Caudate nucleus (tissue), 63 donors: ENCODE measurements at places on chromosomes 6 and 20.

DNA sequence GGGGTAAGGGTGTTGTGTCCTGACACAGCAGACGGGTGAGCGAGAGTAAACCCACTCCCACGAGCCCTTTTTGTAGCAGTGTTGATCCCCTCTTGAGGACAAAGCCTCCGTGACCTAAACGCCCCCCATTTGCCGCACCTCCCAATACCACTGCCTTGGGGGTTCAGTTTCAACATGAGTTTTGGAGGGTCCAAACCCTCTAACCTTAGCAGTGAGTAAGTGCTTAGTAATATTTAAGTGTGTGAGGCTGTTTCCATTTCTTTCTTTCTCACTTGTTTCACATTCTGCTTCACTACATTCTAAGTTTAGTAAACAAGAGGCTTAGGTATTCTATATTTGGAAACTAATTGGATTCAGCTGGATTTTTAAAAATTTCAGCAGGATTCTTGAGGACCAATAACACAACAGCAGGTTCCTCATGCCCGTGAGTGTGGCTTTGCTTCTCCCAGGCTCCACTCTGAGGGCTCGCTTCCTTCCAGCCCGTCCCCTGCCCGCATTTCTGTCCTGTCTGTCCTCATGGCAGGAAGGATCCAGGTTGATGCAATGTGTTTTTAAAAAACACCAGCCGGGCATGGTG, 41.2 kb downstream of the SNX9 start:
- DNase-seq = no peak

- DNase-seq = peak; percentile 93
Measured at GRCh38 chr6:134174672-134175531, 122.5 kb upstream of the SLC2A12 start.

DNA sequence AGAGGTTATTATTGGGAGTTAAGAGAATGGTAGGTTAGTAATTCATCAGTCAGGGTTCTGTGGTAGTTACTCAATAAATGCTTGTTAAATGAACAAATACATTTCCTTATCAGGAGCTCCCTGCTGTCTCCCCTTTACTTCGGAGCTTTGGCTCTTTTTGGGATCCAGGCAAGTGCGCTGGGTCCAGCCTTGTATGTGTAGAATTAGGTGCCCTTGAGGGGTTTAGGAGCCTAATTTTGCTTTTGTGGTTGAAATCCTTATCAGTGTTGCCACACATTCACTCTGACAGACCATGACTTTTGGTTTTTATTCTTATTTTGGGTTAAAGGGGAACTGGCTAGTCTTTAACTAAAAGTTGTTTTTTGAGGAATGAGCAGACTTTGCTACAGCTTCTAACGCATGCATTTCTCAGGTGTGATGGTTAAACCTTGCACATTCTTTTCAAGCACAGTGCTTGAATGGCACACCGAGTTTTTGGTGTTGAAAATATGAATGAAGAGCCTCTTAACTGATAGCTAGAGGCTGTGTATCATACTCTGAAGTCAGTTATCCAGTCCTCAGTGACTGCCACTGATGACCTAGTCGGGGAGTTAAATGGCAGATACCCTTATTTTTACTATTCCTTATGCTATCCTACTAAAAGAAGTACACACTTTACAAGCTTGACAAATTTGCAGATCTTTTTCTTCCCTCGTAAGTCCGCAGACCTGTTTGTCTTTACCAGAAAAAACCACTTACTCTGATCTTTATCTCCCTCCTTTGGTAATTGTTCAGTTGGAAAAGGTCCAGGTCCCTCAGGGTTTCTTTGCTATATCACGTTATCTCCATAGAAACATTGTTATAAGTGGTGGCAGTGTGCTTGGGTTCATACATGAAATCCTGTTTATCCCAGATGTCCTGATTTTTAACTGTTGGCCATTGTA, 50.7 kb upstream of the PLCG1 start:
- DNase-seq = no peak

DNA sequence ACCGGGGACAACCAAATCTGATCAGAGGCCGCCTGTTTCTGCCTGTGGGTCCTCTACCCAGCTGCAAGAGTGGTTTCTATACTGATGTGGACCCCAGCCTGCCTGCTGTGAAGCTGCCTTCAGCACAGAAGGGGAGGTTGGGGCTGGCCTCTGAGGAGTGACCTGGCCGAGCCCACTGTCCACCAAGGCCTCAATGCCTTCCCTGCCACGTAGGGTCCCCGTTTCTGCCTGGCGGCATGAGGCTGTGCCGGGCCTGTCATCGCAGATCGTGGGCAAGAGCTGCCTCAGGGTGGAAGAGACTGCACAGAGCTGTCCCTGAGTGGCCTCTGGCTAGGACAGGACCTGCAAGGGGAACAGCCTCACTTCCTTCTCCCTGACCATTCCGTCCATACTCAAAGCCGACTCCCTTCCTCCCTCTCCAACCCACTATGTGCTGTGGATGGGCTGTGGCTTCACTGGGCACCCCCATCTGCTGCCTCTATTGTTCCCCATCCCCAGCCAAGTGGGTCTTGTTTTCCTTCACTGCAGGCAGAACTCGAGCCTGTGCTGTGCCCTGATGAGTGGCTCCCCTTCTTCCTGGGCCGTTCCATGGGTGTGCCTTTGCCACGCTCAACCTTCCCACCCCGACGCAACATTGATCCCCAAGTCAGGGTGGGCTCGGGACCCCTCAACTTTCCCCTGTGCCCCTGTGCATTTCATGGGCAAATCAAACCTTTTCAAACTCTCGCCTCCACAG, 60.3 kb downstream of the ERMARD start:
- DNase-seq = no peak

- DNase-seq = no peak
Measured at GRCh38 chr6:133590814-133591213, 298.1 kb upstream of the TCF21 start.

- DNase-seq = no peak
Measured at GRCh38 chr6:100430962-100431361, 33.8 kb downstream of the SIM1 start.

DNA sequence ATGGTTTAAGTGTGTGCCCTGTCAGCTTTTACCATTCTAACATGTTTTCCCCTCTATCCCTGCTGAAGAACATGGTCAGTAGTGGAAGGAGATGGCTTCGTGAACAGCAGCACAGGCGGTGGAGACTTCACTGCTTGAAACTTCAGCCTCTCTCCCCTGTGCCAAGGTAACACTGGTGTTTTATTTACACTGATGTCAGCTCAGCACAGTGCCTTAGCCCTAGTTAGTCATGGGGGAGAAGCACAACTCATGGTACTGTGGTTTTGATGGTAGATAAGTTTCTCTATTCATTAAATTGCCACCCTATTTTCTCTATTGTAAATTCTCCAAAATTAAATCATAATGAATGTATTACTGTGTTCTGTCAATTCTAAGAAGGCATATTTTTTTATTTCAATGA, 56.6 kb downstream of the MTHFD1L start:
- DNase-seq = no peak

- no peak for DNase-seq
Measured at GRCh38 chr6:8481727-8482126, 46.4 kb upstream of the SLC35B3 start.

- no peak for DNase-seq
Measured at GRCh38 chr6:109081026-109081425, 13.6 kb downstream of the SESN1 start.

- DNase-seq = no peak
Measured at GRCh38 chr6:34324738-34325444, 67.6 kb downstream of the NUDT3 start.

GRCh38 chr6:97316978-97317377, 34.0 kb upstream of the MMS22L start:
- no peak for DNase-seq

DNA sequence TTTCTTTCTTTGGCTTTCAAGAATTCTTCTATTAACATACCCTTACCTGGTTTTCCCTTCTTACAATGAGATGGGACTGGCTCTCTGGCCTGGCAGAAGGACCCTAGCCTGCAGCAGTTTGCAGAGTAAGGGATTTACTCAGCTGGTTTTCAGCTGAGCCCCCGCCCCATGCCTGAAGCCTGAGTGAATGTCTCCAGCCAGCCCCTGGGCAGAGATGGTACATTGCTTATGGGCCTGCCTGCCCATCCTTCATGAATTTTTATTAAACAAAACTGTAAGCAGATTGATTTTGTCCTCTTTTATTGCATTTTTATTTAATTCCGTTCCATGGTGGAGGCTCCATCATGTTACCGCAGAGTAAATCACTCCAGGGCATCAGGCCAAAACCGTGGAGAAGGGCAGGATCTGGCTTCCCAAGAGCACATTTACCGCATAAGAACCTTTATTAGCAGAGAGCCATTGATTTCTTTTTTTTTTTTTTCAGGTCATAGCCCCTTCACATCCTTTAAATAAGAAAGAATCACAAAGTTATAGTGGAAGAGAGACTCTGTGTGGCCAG, 316.2 kb downstream of the DHX35 start:
- no peak for DNase-seq

- no peak for DNase-seq
Measured at GRCh38 chr6:145483191-145483996, 251.9 kb downstream of the EPM2A start.

DNA sequence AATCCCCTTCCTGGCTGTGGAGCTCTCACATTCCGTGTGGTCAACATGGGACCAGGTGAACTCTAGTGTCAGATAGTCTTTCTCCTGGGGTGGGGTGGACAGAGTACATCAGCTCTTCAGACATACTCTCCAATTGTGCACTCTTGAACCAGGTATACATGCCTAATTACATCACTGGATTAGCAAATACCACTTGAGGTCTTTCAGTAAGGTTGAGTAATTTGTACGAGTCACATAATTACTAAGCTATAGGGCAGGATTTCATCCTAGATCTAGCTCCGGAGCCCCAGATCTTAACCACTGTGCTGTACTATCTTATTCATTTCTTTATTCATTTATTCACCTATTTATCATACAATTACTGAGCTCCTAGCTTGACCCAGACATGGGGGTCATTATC, 821.3 kb downstream of the TFAP2A start:
- no peak for DNase-seq

DNA sequence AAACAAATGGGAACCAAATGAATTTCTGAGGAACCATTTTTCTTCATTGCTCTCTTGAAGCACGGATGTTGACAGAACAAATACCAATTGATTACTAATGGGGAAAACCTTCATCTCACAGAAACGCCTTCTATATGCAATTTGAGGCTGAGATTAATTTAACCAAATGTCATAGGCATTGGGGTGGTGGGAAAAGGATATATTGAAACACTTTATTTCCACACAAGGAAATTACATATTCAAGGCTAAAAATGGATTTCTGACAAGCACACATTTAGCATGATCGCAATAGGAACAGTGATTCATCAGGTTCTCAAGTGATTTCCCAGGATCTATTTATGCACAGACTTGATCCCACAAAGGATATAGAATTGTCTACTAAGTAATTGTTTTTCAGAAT, 88.9 kb downstream of the COL12A1 start:
- DNase-seq = no peak

DNA sequence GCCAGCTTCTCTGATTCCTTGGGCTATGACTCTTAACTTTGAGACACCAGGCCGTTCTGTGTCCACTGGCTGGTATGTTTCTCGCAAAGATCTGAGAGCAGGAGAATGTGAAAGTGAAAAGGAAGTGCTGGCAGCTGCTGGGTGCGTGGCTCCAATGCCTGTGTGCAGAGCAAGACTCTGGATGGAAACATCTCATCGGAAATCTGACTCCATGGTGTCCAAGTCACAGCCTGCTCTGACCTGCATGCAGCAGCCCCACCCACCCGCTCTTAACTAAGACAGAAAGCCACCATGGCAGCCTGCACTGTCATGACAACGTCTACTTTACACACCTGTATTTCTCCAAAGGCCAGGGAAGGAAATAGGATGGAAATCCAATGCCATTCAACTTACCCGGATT, 66.3 kb upstream of the MPC1 start:
- no peak for DNase-seq

GRCh38 chr20:62874964-62875344, 13.3 kb upstream of the TCFL5 start:
- no peak for DNase-seq
